ENCODE measurements at places on chromosomes 12 and 14.

GRCh38 chr14:103356024-103356682 is 22.1 kb downstream of the EIF5 start:
- no peak for DNase-seq

- no peak for DNase-seq
Measured at GRCh38 chr12:27554421-27555186, 30.6 kb downstream of the PPFIBP1 start.

- no peak for DNase-seq
Measured at GRCh38 chr12:130117701-130118100, 44.6 kb upstream of the FZD10 start.

DNA sequence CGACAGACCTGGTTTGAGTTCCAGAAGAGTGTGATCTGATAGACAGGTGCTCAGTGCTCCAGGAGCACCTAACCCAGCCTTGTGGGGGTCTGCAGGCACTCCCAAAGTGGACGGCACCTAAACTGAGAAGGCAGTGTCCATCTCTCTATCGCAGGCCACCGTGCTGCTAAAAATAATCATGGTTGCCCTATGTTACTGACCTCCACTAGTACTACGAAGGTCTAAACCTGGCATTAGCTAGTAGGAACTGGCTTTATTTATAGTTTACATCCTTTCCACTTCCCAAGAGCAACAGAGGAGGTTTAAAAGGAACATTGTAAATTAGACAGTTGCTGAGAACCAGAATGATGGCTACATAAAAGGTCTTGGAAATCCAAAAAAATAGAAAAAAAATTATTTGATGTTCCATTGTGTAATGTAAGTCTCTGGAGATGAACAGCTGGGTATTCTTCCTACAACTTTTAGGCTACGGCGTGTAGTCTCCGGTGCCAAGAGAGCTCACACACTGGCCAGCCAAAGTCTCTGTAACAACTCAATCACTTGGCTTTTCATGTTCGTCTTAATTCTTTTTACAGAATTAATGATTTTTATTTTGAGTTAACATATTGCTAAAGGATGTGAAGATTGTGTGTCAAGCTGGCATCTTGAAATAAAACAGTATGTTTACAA is 27.3 kb downstream of the PPFIBP1 start:
- DNase-seq = no peak

DNA sequence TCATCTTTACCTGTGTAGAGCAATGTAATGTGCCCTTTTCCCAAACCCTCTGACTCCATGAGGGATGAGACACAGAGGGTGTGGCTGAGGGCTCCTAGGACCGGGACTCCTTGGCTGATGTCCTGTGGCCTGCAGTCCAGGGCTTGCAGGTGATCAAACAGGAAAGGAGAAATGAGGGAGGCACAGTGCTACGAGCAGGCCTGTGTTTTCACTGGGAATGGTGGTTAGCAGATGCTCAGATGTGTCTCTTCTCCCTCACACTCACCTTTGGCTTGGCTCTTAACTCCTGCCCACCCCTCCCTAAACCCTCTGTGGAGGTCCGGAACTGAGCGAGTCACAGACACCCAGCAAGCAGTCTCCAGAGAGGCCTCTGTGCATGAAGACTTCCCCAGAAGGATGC is 254.4 kb downstream of the DAD1 start:
- DNase-seq = no peak

DNA sequence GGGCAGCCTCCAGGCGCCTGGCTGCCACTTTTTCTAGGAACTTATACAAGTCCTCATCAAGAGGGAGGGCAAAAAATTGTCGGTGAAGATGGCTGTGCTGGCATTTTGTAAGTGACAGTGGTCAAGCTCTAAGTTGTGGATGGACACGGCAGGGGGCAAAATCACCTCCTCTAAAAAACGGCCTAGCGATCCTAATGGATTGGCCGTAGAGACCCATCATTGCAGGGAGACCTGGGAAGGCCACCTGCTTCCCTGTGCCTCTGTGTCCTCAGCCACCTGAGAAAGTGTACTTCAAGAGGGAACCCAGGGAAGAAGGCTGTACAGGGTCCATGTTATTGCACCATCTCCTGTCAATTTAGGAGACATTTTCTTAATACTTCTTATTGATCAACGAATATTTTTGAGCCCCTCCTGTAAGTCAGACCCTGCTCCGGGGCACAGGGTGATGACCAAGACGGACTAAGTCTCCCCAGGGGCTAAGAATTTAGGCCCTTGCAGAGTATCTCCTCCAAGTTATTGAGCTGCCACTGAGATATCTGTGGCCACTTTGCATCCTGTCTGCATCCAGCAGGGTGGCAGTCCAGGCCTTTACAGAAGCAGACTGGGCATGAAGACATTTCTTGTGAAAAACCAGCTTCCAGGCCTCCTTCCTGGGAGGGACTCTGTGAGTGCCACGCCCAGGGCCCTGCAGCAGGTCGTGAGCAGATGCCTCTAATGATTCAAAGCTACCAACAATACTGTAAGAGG is 40.5 kb downstream of the PSMA6 start:
- DNase-seq = peak; percentile 21

DNA sequence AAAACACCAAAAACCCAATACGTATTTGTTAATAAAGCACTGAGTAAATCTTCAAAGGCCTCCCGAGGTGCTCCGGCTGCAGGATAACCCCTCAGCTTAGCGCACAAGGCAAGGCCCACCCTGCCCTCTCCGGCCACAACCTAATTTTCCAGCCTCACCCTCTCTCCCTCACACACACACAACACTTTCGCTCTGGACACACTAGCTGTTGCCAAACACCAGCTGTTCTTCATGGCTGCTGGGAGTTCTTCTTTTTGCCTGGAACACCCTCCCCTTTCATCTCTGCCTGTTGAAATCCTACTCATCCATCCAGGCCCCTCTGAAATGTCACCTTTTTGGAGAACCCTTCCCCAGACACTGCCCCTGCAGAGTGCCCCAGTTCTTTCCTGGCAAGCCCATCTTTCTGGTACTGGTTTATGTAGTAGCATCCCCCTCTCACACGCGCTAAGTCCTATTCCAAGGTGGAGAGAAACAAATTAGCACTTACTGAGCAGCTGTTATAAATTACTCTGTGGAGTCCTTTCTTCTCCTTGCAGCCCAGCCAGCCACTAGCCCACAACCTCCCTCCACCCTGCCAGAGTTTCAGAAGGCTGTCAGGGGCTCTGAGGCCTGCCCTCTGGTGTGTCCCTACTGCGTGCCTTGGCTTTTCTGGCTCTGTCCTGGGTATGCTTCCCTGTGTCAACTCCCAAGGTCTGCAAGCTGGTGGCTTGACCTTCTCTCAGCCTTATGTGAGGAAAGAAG is 805 bp upstream of the CRACR2A start:
- no peak for DNase-seq

DNA sequence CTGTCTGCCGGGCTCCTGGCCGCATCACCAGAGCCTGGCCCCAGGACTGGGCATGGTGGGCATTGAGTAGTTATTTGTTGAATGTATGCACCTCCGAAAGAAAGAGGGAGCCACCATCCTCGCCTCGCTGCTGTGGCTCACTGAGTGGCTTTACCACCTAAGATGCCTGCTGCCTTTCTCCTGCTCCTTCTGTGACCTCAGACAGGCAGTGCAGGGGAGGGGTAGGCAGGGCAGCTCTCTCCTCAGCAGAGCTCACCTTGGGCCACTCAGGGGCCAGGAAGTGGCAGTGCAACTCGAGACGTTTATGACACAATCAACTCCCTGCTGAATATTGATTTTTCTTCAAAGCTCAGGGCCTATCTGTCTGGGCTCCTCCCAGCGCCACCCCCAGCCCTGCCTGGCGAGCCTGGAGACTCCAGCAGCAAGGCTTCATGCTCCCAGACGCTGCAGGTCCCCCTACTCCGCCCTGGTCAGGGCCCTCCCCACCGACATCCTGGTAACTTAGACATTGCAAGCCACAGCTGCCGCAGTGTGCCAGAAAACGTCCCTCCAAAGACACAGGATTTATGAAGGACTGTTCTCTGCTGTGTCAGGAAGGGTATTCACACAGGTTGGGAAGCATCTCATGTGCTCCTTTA is 84.3 kb upstream of the DIO3 start:
- no peak for DNase-seq

DNA sequence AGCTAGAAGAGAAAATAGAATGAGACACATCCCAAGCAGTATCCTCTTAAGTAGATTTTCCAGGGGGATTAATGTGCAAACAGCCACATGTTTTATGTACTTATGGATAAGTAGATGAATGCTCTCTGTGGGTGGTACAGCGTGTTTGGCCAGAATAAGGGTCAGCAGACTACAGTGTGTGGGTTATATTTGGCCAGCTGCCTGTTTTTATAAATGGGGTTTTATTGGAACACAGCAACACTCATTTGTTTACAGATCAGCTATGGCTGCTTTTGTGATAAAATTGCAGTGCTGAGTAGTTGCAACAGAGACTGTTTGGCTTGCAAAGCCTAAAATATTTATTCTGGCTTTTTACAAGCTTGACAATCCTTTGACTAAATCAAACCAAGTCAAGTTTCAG is 780.2 kb upstream of the SEL1L start:
- DNase-seq = no peak

- peak; percentile 27 for DNase-seq
Measured at GRCh38 chr12:93441081-93441616, 598 bp downstream of the UBE2N start.

DNA sequence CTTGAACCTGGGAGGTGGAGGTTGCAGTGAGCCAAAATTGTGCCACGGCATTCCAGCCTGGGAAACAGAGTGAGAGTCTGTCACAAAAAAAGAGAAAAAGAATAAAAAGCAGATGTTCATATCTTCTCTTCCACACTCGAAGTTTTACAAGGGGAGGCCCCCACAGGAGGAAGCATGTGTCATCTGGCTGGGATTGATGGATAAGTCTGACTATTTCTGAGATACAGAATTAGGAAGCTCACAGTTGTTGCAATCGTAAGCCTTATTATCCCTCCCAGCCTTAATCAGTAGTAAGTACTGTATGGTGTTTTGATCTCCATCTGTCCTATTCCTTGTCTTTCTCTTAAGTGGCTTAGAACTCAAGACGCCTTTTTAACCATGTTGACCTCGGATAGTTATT is 31.9 kb upstream of the RASSF8 start:
- no peak for DNase-seq

DNA sequence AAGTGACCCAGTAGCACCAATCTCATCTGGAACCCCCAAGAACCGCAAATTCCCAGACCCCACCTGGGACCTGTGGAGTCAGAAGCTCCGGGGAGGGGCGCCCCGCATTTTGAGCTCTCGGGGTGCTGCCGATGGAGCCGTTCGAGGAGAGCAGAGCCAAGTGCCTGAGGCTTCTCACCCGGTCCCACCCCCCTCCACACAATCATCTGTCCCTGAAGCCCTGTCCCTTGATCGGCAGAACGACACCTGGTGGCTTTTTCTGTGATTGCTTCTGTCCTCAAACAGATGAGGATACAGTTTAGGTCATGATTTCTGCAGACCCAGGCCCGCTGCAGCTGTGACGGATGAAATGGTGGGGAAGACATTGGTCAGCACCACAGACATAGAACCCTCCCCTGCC is 74.7 kb downstream of the NOC4L start:
- DNase-seq = no peak

DNA sequence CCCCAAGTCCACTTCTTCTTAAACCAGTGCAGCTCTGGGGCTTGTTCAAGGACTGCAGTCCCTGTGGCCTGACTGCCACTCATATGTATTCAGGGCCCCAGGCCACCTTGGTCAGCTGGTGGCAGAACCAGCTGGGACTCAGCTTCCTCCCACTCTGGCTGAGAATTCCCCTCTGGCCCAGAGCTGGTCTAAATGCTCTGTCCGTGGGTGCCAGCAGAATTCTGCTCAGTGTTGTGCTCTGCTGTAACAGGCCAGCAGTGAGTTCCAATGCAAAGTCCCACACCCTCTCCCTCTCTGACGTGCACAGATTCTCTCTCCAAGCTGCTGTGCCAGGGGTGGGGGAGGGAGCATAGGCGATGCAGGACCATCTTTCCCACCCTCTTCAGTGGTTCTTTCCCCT is 210.4 kb upstream of the RGS6 start:
- no peak for DNase-seq

DNA sequence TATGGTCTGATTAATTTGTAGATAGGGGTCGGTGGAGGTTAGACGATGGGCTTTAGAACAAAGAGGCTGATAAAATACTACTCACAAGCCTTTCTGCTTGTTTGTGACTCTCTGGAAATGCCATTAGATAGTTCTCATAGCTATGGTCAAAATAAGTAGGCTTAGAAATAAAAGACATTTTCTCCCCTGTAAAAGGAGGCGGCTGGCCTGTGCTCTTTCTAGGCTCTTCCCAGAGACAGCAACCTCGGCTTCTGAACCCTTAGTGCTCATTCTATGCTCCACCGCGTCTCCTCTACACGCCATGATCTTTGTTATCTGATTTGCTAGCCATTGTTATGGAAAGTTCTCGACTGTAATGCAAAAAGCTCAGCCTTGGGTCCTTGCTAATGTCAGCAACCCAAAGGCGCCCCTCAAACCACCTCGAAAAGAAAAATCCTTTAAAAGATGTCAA is 64.5 kb downstream of the CRADD start:
- DNase-seq = no peak

GRCh38 chr14:43307836-43308235 is 1199.2 kb downstream of the FSCB start:
- DNase-seq = no peak

- DNase-seq = no peak
Measured at GRCh38 chr12:84047881-84048280, 864.7 kb downstream of the SLC6A15 start.

GRCh38 chr12:80877721-80878265 is 59.9 kb downstream of the LIN7A start:
- no peak for DNase-seq

DNA sequence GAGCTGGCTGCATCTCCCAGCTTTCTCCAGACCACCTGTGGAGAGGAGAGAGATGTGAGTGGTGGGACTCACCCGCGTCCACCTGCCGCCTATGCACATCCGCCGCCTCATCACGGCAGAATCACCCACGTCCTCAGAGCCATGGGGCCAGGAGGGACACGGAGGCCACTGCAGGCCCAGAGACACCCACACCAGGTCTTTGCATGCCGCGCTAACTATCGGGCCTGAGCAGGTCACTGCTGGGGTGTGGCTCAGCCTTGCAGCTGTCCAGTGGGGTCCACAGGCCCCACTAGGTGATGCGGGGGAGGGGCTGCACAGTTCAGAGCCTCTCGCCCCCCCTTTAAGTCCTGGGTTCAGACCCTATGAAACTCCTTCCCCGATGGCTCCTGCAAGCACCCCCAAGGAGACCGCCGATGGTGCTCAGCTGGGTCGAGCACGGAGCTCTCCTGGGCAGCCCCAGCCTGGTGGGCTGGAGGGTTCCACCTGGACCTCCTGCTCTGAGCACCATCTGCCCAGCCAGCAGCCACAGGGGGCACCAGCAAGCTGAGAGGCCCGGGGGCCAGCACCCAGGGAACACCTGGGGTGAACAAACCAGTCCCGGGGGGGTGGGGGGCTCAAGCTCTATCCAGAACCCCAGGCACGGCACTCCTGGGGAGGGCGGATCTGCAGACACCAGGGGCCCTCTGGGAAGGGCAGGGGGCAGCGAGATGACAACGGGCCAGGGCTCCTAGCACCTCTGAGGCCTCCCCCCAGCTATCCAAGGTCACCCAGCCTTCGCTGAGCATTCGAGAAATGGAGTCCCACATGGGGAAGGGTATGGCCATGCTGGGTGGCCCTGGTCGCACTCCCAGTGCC is 34.3 kb downstream of the CCNK start:
- no peak for DNase-seq

GRCh38 chr12:31507966-31508365 is 83.0 kb downstream of the DENND5B start:
- no peak for DNase-seq

Measured in activated naive CD4-positive, alpha-beta T cell (primary cell).